ENCODE measurements at places on chromosomes 3 and 15.

DNA sequence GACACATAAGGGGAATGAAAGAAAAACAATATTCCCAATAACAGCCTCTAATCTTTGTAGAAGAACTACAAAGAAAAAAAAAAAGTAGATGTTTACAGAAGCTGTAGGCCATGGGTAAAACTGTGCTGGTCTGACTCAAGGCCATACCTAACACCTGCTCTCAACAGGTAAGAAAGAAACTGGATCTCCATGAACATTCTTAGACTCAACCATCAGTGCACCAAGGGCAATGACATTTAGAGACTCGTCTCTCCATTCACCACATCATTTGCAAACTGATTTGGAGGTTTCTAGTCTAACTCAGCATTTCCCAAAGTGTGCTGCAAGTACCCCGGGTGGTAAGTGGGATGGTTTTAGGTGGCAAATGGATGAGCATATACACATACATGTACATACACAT is 164.2 kb downstream of the FOXP1 start:
- no peak for DNase-seq

DNA sequence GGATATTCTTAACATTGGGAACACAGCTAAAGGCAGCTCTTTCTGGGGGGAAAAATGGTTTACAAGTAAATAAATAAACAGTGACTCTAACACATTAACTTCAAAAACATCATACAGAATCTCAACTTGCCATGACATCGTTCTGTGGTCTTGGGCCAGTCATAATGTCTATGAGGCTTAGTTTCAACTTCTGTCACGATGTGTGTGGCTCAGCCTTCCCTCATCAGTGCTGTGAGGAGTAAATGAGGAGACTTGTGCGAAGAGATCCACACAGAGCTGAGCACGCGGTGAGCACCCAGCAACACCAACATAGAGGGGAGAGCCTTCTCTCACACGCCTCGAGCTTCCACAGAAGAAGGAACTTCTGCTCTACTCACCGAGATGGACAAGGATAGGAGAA is 49.0 kb downstream of the DZIP1L start:
- no peak for DNase-seq

DNA sequence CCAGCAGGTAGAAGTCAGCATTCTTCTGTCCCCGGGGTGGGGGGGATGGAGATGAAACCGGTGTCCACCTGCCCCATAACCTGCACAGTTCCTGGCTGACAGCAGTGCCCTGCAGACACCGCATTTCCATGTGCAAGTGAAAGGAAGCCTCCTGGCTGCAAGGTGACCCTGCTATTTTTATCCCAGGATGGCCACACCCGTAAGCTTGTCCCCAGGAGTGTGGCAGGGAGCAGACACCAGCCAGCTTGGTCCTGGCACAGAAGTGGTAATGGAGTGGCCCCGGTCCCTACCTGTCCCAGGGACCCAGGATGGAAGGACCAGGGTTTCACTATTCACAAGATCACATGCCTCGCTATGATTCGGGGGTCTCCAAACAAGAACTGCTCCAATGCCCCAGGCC is 85.3 kb upstream of the RPL32 start:
- no peak for DNase-seq

DNA sequence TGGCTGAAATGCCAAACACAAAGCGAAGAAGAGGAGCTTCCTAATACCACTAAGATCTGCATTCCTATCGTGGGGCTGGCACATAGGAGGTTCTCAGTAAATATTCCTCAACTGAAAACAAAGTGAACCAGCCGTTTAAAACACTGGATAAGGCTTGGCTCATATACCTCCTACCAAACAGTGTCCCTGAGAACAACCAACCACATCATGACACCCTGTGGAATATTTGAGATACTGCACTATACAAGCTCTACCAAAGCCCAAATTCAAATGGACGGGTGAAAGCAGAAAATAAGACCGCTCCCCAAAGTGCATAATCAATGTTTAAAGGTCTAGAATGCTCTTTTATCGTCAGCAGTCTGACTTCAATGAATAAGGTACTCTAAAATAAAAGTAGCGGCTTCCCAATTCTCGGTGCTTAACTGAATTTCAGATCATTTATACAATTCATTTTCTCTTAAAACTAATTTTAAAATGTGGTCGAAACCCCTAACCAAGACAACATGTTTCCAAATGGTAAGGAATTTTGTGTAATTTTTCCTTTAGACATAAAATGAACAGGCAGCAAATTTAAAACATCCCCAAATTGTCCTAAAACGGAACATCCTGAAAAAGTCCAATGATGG is 425.8 kb downstream of the ERC2 start:
- no peak for DNase-seq

GRCh38 chr15:36907295-36907694 is 193.1 kb downstream of the MEIS2 start:
- DNase-seq, result no peak

Measured in stimulated activated CD4-positive, alpha-beta T cell treated with anti-CD3 and anti-CD28 coated beads, Interleukin-12 subunit alpha, Interleukin-12 subunit beta, amount 100 ng/mL, for 24 hours (primary cell).